ENCODE measurements at places on chromosomes 4 and X.

DNA sequence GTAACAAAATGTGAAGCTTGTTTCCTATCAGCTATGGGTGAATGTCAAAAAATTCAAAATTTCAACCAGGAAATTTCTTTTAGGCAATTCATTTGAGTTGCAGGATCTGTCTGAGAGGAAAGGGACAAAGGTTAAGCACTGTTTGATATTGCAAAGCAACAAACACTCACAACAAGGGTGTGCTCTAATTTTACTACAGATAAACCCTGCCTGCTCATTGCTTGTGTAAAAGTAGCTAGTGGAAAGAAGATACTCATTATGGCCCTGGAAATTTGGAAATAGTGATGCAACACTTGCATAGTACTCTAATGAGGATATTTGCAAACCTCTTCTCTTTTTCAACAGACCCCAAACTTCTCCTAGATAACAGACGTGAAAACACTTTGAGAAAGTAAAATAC is 27.1 kb downstream of the FAM47E start:
- H3K4me1 ChIP-seq: no peaks in the 10 kb centered on the region
- H3K27me3 ChIP-seq: no peaks in the 10 kb centered on the region
- H3K4me3 ChIP-seq: no peak overlapping the region
- no peak overlapping the region for H3K27ac ChIP-seq

DNA sequence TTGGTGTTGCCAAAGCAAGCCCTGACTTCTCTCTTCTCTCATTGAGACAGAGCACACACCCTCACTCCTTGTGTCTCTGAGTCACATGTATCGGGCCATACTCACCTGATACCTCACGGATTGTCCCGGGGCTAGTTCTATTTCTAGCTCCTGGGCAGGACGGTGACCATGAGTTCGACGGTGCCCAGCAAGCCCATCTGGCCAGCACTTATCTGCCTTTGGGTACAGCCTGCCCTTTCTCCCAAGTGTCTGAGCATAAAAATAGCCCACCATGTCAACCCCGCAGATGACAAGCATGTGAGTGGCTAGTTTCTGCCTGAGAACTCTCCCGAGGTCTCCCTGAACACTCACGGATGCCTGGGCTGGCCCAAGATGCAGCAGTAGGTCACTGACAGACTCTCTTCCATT is 158.5 kb downstream of the DHRSX start:
- H3K27ac ChIP-seq: peak overlapping the region; percentile 52
- H3K27me3 ChIP-seq: no peaks in the 10 kb centered on the region
- no peak for DNase-seq
- peak overlapping the region; percentile 27 for H3K4me3 ChIP-seq
- no peaks in the 10 kb centered on the region for H3K36me3 ChIP-seq

DNA sequence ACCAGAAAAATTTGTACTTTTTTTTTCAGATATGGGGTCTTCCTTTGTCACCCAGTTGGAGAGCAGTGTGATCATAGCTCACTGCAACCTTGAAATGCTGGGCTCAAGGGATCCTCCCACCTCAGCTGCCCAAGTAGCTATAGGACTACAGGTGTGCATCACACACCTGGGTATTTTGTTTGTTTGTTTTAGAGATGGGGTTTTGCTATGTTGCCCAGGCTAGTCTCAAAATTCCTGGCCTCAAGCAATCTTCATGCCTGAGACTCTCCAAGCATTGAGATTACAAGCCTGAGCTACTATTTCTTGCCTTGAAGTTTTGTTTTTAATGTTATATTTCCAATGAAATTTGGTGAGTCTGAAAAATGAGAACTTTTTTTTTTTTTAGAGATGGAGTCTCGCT is 847.8 kb downstream of the TRIML1 start:
- H3K4me1 ChIP-seq: no peaks in the 10 kb centered on the region
- no peaks in the 10 kb centered on the region for H3K27me3 ChIP-seq
- DNase-seq: no peak
- H3K27ac ChIP-seq: no peak overlapping the region
- no peaks in the 10 kb centered on the region for H3K36me3 ChIP-seq
- H3K4me3 ChIP-seq: no peak overlapping the region

- no peaks in the 10 kb centered on the region for H3K4me1 ChIP-seq
- no peak overlapping the region for H3K27ac ChIP-seq
- no peaks in the 10 kb centered on the region for H3K27me3 ChIP-seq
- DNase-seq: no peak
- H3K4me3 ChIP-seq: no peak overlapping the region
Measured at GRCh38 chrX:20796450-20796849, 529.7 kb upstream of the RPS6KA3 start.

- no peaks in the 10 kb centered on the region for H3K36me3 ChIP-seq
- H3K4me3 ChIP-seq: no peak overlapping the region
- H3K27ac ChIP-seq: no peak overlapping the region
- no peaks in the 10 kb centered on the region for H3K27me3 ChIP-seq
- DNase-seq: no peak
Measured at GRCh38 chrX:12469296-12469695, 321.9 kb upstream of the PRPS2 start.

DNA sequence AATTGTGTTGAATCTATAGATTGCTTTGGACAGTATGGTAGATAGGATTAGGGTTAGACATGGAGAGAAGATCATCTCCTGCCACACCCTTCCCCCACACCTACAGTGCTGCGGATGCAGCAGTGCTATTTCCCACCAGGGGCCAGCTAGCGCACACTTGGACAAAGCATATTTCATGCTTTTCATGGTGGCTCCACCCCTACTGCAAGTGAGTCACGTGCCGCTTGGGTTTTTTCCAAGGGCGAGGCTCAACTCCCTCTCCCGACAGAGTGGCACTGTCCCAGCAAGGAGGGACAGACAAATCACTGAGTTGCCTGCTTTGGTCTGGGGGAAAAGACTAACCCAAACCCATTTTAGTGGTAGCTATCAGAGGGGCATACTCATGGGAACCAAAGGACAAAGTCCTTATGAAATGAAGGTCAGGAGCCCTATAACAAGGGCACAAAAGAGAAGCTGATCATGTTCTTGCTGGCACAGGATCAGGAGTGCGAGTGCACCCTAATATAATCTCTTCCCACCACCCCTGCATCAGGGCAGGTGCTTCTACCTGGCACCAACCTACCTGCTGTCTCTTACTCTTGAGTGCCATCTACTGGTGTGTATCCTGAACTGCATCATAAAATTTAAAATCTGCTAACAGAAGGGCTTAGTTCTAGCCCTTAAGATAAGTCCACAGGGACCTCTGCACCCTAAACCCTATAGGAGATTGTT is 55.1 kb upstream of the PGAM4 start:
- DNase-seq: no peak
- no peaks in the 10 kb centered on the region for H3K4me1 ChIP-seq
- no peaks in the 10 kb centered on the region for H3K36me3 ChIP-seq
- H3K27me3 ChIP-seq: no peaks in the 10 kb centered on the region
- no peak overlapping the region for H3K4me3 ChIP-seq

GRCh38 chr4:149247164-149247563 is 568.5 kb downstream of the IQCM start:
- H3K27me3 ChIP-seq: no peaks in the 10 kb centered on the region
- H3K36me3 ChIP-seq: no peaks in the 10 kb centered on the region
- no peak overlapping the region for H3K27ac ChIP-seq

DNA sequence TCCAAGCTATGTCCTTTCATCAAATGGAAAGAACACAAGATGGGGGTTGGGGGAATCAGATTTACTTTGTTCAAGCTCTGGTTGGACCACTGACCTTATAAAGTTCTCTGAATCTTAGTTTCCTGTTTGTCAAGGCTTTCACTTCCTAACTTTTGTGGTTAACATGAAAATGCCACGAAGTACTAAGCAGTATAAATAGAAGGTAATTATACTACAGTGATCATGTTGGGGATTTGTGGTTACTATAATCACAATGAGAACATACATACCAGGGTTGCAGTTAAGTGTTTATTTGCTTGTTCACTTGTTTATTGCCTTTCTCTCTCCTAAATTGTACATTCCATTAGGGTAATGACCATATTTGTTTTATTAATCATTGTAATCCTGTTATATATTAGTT is 53.2 kb downstream of the SPRY1 start:
- no peak for DNase-seq
- no peaks in the 10 kb centered on the region for H3K4me1 ChIP-seq
- no peak overlapping the region for H3K4me3 ChIP-seq
- H3K27me3 ChIP-seq: no peaks in the 10 kb centered on the region

DNA sequence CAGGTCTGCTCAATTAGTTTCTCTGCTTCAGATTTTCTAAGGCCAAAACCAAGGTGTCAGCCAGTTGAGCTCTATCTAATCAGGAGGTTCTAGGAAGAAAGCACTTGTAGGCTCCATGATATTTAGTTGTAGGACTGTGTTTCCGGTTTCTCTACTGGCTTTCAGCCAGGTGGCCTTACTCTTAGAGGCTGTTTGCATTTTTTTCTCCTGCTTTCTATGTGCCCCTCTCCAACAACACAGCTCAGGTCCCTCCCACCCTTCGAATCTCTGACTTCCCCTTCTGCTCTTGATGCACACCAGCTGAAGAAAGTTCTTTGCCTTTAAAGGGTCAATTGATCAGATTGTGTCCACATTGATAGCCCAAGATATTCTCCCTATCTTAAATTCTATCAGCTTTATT is 245.2 kb downstream of the RAB28 start:
- no peaks in the 10 kb centered on the region for H3K36me3 ChIP-seq
- no peak overlapping the region for H3K27ac ChIP-seq
- no peak for DNase-seq
- no peaks in the 10 kb centered on the region for H3K27me3 ChIP-seq
- no peak overlapping the region for H3K4me3 ChIP-seq
- no peaks in the 10 kb centered on the region for H3K4me1 ChIP-seq

- H3K4me3 ChIP-seq: no peak overlapping the region
- no peaks in the 10 kb centered on the region for H3K36me3 ChIP-seq
- peaks cover 27% of the 10 kb centered on the region for H3K4me1 ChIP-seq
- peak overlapping the region; percentile 0 for H3K27ac ChIP-seq
- H3K27me3 ChIP-seq: no peaks in the 10 kb centered on the region
Measured at GRCh38 chr4:13984991-13985800, 357.7 kb upstream of the BOD1L1 start.

DNA sequence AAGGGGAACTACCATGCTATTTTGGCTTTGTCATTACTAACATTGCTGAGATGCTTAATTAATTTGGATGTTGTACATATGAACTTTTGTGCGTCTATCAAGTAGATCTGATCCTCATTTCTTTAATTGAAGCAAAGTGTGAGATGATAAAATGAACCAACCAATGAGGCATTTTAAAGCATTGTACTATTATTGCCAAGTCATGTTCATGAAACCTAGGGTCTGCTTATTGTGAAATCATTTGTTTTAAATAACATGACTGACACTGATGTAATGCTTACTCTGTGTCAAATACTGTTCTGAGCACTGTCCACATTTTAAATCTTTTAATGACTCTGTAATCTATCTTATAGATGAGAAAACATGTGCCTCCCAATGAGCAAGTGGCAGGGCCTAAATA is 57.7 kb downstream of the C4orf33 start:
- no peak overlapping the region for H3K4me3 ChIP-seq
- no peaks in the 10 kb centered on the region for H3K27me3 ChIP-seq
- H3K36me3 ChIP-seq: no peaks in the 10 kb centered on the region
- no peaks in the 10 kb centered on the region for H3K4me1 ChIP-seq
- no peak for DNase-seq
- H3K27ac ChIP-seq: no peak overlapping the region

- H3K4me3 ChIP-seq: no peak overlapping the region
- H3K4me1 ChIP-seq: no peaks in the 10 kb centered on the region
- H3K36me3 ChIP-seq: no peaks in the 10 kb centered on the region
- no peak overlapping the region for H3K27ac ChIP-seq
- no peaks in the 10 kb centered on the region for H3K27me3 ChIP-seq
Measured at GRCh38 chr4:8582941-8583654, 2.9 kb downstream of the GPR78 start.

DNA sequence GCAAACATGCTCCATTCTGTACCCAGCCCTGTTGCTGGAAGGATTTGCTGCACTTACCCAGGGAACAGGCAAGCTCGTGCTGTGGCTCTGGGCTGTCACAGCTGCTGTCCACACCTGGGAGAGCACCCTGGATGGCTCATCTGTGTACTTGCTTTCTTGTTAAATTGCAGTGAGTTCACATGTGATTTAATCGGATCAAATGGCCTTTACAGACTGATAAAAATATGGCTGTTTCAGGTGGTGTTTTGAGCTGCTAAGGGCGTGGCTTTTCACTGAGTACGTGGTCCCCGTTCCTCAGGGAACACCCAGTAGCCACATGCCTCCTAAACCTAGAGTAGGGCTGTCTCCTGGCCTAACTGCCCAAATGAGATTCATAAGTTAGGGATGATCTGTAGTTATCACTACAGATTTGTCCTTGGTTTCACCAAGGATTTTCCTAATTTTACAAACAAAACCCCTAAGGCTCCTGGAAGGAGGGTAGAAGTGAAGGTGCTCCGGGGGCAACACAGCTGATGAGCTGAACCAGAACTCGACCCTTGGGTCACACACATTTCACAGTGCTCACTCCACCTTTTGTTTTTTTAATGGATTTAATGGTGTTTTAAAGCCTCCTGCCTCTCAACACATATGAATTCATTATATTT is 13.7 kb downstream of the KLKB1 start:
- no peak overlapping the region for H3K27ac ChIP-seq
- DNase-seq: no peak
- no peaks in the 10 kb centered on the region for H3K27me3 ChIP-seq
- H3K4me3 ChIP-seq: no peak overlapping the region
- no peaks in the 10 kb centered on the region for H3K36me3 ChIP-seq

DNA sequence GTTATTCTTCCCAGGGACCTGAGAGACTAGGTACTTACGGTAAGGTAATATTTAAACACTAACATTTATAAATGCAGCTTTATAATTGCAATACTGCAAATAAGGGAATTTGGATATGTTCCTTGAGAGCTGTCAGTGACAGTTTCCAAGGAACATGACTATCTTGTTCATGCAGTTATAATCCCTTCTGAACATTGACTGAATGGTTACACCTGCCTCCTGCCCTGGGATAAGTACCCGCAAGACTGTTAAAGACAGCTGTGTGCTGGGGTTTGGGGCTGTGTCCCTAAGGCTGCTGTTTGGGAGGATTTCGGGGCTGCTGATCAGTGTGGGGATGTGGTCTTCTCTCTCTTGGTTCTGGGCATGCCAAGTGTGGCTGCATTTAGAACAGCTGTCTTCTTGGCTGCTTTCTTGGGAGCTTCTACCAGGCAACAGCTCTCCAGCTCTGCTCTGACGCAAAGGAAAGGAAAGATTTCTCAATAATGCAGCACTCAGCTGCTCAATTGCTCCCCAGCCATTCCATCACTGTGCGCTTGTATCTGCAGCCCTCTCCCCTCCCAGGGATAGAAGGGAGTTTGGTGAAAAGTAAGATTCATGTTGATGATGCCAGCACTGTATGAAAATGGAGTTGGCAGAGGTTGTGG is 298.8 kb upstream of the TAPT1 start:
- H3K36me3 ChIP-seq: no peaks in the 10 kb centered on the region
- H3K4me3 ChIP-seq: no peak overlapping the region
- H3K4me1 ChIP-seq: no peaks in the 10 kb centered on the region
- H3K27me3 ChIP-seq: no peaks in the 10 kb centered on the region
- no peak overlapping the region for H3K27ac ChIP-seq

- peaks cover 16% of the 10 kb centered on the region for H3K4me1 ChIP-seq
- no peaks in the 10 kb centered on the region for H3K27me3 ChIP-seq
- no peak overlapping the region for H3K4me3 ChIP-seq
- H3K27ac ChIP-seq: no peak overlapping the region
- peak; percentile 71 for DNase-seq
- H3K36me3 ChIP-seq: no peaks in the 10 kb centered on the region
Measured at GRCh38 chrX:2677764-2678163, 13.3 kb upstream of the CD99 start.

- H3K4me1 ChIP-seq: no peaks in the 10 kb centered on the region
- no peaks in the 10 kb centered on the region for H3K36me3 ChIP-seq
- no peaks in the 10 kb centered on the region for H3K27me3 ChIP-seq
- H3K4me3 ChIP-seq: no peak overlapping the region
- no peak overlapping the region for H3K27ac ChIP-seq
Measured at GRCh38 chrX:138026211-138026610, 460.3 kb downstream of the ZIC3 start.

Measured in thoracic aorta (tissue), 2 donors.